ENCODE measurements at places on chromosomes 11 and 22.

- peak; percentile 71 for DNase-seq
Measured at GRCh38 chr11:75339685-75340409, 11.6 kb downstream of the ARRB1 start.

DNA sequence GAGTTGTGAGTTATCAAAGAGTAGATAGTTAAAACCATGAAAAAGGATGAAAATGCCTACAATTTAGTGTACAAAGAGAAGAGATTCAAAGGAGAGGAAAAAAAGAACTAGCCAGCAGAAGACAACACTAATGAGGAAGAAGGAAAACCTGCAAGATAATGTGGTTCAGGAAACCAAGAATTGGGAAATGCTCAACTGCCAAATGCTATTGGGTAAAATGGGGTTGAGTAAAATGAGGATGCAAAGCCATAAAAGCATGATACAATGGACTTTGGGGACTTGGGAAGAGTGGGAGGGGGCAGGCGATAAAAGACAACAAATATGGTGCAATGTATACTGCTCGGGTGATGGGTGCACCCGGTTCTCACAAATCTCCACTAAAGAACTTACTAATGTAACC, 7.6 kb upstream of the OR52K2 start:
- DNase-seq = no peak

GRCh38 chr11:44651535-44652155, 75.1 kb upstream of the TSPAN18 start:
- DNase-seq = no peak

GRCh38 chr22:30500628-30501027, 4.9 kb downstream of the SEC14L4 start:
- DNase-seq = no peak

- no peak for DNase-seq
Measured at GRCh38 chr11:78504708-78505107, 70.0 kb downstream of the NARS2 start.

- DNase-seq = no peak
Measured at GRCh38 chr11:79026803-79027445, 413.9 kb downstream of the TENM4 start.

- DNase-seq = no peak
Measured at GRCh38 chr22:39269095-39269790, 24.5 kb upstream of the PDGFB start.

DNA sequence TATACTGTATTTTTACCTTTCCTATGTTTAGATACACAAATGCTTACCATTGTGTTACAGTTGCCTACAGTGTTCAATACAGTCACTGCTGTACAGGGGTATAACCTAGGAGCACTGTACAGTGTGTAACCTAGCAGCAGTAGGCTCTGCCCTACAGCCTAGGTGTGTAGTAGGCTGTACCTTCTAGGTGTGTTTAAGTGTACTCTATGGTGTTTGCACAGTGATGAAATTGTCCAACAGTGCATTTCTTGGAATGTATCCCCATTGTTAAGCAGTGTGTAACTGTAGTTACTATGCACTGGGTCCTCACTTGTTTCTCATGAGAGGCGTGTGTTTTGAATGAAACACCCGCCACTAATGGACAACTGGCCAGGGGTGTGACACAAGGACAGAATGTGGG, 269.0 kb downstream of the OPCML start:
- no peak for DNase-seq

Data from mesenchymal stem cell (in vitro differentiated cells and primary cell).